Smooth muscle cell of the umbilical artery (primary cell): ENCODE measurements at places on chromosomes 5 and 9. TPM values are rescaled to one million over a fixed set of nuclear protein-coding genes. Genes with fewer than 3 reads are reported as not detected.

The ADAMTS16 gene
- total RNA-seq: 3.9 and 10.7 TPM in 2 replicates

The SPAAR gene
- 0.14 TPM in 1 of 2 replicates, not detected in the other for total RNA-seq

The NIPAL4 gene
- total RNA-seq: 0.14 TPM in 1 of 2 replicates, not detected in the other

The ZSWIM6 gene
- total RNA-seq: 10.4 and 12.2 TPM in 2 replicates

The N4BP3 gene
- under 0.01 and 0.46 TPM in 2 replicates for total RNA-seq

The ALDOB gene
- not detected in 2 replicates for total RNA-seq

The SEMA6A gene
- 0.05 TPM in 1 of 2 replicates, not detected in the other for total RNA-seq

The UBE2QL1 gene
- under 0.01 TPM in 1 of 2 replicates, not detected in the other for total RNA-seq

The BARX1 gene
- not detected in 2 replicates for total RNA-seq

The SNCB gene
- 0.18 TPM in 1 of 2 replicates, not detected in the other for total RNA-seq

The COL15A1 gene
- total RNA-seq: 19.0 and 49.9 TPM in 2 replicates

The CYLC2 gene
- total RNA-seq: not detected in 2 replicates

The PCDHB3 gene
- 0.09 and 0.30 TPM in 2 replicates for total RNA-seq

The PCDHA2 gene
- total RNA-seq: 0.05 TPM in 1 of 2 replicates, not detected in the other

The DMRTA1 gene
- total RNA-seq: 1.1 and 2.1 TPM in 2 replicates

The CKMT2 gene
- 3.3 and 3.6 TPM in 2 replicates for total RNA-seq

The GPX8 gene
- 165 and 240 TPM in 2 replicates for total RNA-seq

The IL13 gene
- total RNA-seq: not detected in 2 replicates

The PCDHGA8 gene
- 2.8 and 3.0 TPM in 2 replicates for total RNA-seq

The PCDHA1 gene
- total RNA-seq: under 0.01 and 0.09 TPM in 2 replicates

The C9orf152 gene
- not detected in 2 replicates for total RNA-seq

The GRK6 gene
- total RNA-seq: 14.6 and 26.1 TPM in 2 replicates

The PLAC8L1 gene
- total RNA-seq: 0.59 TPM in 1 of 2 replicates, not detected in the other

The PLPP7 gene
- total RNA-seq: 5.3 and 6.1 TPM in 2 replicates

The THG1L gene
- 15.8 and 18.7 TPM in 2 replicates for total RNA-seq

The CNTLN gene
- 8.9 and 10.2 TPM in 2 replicates for total RNA-seq

The AGXT2 gene
- not detected in 2 replicates for total RNA-seq

The PRR16 gene
- total RNA-seq: 1.2 and 1.8 TPM in 2 replicates

The SOHLH1 gene
- total RNA-seq: not detected in 2 replicates

The RUSC2 gene
- 22.6 and 44.1 TPM in 2 replicates for total RNA-seq

The MRPS2 gene
- 5.3 and 11.6 TPM in 2 replicates for total RNA-seq

The DDX4 gene
- total RNA-seq: 0.05 TPM in 1 of 2 replicates, not detected in the other

The VCAN gene
- total RNA-seq: 1,857 and 2,662 TPM in 2 replicates

The FBN2 gene
- total RNA-seq: 87.6 and 217 TPM in 2 replicates

The NEK6 gene
- total RNA-seq: 65.9 and 86.7 TPM in 2 replicates

The TOR4A gene
- 19.0 and 33.5 TPM in 2 replicates for total RNA-seq

The TMEM174 gene
- total RNA-seq: not detected in 2 replicates

The ELOVL7 gene
- total RNA-seq: 0.09 TPM in 1 of 2 replicates, not detected in the other

The ACOT12 gene
- 0.23 TPM in 1 of 2 replicates, not detected in the other for total RNA-seq

The ENHO gene
- not detected in 2 replicates for total RNA-seq

The PAEP gene
- not detected in 2 replicates for total RNA-seq

The LIX1 gene
- total RNA-seq: 0.89 TPM in 1 of 2 replicates, not detected in the other
